ENCODE measurements at places on chromosomes 2 and 18.

DNA sequence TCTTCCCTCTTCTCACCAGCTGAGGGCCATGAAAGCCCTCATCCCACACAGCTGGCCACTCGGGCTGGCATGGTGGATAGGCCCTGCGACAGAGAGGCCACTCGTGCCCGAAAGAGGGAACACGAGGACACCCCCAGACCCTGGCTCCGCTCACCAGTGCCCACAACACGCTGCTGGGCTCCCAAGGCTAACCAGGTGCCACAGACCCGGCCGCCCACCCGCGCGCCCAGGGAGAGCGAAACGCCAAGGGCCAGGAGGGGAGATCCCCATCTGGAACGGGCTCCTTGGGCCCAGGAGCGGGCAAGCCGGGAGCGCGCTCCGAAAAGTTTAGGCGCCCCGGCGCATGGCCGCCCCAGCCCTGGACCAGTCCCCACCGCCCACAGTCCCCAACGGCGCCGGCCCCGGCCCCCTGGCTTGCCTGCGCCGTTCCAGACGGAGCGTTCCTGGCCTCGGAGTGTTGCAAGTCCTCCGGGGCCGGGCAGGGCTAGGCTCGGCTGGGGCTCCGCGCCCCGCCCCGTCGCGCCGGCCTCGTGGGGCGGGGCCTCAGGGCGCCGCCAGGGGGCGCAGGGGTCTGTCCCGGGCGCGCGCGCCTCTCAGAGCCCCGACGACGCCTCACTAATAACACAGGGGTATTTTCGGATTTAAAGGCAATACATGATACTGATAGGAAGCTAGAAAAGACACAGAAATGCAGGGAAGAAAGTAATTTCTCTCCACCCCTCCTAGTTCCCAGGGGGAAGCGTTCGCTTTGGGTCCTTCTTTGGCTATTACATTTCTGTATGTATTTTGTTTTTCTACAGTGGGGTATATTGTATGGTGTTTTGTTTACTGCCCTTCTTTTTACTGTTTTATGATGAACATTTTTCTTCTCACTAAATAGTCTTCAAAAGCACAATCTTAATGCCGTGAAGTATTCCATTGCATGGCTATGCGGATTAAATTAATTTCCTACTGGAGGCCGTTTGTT is at the start of gene TMBIM1:
Gene TMBIM1, minus strand, starts transcription at position 456 of the 967 bp plus-strand sequence. CDS start 10,362 bp downstream, outside the sequence.
- no peak for DNase-seq

GRCh38 chr2:45672138-45672537 is 20.7 kb downstream of the PRKCE start:
- no peak for DNase-seq

DNA sequence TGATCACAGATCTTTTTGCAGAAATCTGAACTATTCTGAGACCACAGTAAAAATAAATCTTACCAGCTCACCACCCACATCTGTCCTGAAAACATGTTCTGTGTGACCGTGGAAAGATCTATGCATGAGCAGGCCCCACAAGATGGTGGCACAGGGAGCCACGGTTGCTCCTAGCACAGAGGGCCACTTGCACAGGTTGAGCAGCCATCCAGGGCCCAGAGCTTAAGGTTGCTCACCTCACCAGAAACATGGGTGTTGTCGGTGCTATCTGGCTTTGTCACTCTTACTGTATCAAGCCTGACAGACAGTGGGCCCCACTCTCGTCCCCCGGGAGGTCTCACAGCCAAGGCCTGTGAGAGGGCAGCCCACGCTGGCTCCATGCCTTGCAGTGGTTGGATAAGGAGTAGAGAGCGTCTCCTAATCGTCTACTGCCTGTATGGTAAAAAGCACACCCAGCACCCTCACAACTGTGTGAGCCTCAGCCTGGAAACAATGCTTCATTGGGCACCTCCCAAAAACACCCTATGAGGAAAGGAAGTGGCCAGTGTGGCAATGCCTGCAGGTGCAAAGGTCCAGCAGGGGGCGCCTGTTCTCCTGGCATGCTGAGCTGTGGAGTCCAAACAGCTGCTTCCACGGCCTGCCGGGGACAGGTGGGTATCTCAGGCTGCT is 19.6 kb downstream of the TUBB6 start:
- DNase-seq: peak; percentile 21

GRCh38 chr2:76895469-76895868 is 626.7 kb downstream of the LRRTM4 start:
- DNase-seq: no peak

- no peak for DNase-seq
Measured at GRCh38 chr2:239346676-239347075, 54.1 kb downstream of the HDAC4 start.

- DNase-seq: no peak
Measured at GRCh38 chr2:207762146-207762545, 7.6 kb downstream of the FZD5 start.

DNA sequence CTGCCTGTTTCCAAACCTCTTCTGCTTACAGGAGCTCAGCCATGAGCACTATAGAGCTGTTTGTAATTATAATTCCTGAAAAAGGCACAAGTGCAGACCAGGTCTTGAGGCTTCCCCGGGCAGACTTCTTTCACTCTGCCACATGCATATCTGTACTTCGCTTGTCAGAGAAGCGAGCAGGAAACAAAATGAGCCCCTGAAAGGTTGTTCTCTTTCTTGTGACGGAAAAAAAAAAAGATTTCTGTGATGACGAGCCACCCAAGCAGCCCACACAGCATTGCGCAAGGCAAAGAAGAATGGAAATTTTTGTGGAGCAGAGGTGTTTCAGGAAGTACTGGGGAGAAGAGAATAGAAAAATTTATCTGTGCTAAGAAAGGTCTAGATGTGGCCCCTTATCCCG is 54.0 kb upstream of the LINC00305 start:
- no peak for DNase-seq

DNA sequence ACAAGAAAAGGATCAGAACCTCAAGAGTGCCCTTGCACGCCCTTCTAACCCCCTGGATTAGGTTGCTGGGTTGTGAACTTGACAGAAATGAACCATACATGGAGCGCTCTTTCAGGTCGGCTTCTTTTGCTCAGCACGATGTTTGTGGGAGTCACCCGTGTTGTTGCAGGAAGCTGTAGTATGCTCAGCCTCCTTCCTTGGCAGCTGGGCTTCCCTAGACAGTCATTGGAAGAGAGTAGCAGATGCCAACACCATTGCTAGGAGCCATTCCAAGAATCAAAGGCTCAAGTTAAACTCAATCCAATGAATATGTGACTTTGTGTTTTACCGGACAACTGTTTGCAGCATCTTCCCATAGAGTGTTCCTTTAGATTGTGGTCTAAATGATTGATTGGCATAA is 47.0 kb downstream of the RAB12 start:
- no peak for DNase-seq

- no peak for DNase-seq
Measured at GRCh38 chr2:164079258-164079657, 343.4 kb upstream of the FIGN start.

DNA sequence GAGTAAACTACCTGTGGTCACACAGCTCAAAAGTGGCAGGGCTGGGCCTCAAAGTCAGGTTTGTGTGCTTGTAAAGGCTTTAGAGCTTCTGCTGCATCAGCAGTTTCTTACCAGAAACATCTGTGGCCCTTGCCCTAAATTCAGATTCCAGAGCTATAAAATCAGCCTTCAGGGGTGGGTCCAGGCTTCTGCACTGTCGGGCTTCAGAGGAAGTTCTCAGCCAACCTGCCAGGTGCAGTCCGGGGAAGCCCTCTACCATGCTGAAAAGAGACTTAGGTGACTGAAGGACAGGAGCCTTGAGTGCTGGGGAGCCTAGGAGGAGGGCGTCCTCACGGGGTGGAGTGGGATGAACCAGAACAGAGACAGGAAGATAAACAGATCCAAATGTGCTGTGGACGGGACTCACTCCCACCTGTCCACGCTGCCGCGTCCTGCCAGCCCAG is 69.9 kb upstream of the HS6ST1 start:
- no peak for DNase-seq

DNA sequence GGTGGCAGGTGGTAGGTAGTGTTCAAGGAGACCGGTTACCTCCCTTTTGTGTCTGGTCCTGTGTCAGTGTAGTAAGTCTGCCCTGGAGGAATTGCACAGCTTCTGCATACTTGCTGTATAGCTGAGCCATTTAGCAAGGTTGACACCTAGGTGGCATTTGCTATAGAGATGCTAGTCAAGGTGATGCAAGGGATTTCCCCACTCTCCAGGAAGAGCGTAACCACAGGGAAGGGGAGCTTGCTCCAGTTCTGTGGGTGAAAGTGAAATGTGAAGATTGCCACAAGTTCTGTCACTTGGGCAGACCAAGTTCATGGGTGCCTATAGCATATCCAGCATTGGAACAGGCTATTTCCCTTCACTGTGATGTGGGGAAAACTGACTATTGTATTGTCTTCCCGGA is 28.1 kb downstream of the NAT8 start:
- no peak for DNase-seq

GRCh38 chr18:24341361-24341760 is 56.3 kb downstream of the OSBPL1A start:
- DNase-seq: no peak

- DNase-seq: no peak
Measured at GRCh38 chr2:160674146-160674750, 180.6 kb upstream of the RBMS1 start.

- DNase-seq: no peak
Measured at GRCh38 chr2:177942731-177943130, 129.8 kb downstream of the PDE11A start.

DNA sequence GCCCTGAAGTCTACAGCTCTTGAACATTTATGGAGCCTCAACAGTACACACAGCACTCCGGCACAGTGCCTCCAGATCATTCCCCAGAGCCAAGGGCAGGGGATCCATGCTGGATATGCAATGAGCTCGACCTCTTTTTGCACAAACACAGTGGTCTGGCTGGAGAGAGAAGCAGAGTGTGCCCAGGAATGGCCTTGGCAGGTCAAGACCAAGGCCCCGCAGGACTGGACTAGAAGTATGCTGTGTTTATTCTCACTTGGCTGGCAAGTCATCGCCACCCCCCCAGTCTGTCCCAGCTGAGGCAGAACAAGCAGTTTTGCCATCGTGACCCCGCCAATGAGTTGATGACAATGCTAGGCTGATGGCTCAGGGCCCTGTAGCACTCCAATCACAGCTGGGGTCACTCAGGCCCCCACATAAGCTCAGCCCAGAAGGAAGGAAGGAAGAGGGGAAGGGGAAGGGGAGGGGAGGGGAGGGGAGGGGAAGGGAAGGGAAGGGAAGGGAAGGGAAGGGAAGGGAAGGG is 212.1 kb downstream of the TTC32 start:
- DNase-seq: no peak

DNA sequence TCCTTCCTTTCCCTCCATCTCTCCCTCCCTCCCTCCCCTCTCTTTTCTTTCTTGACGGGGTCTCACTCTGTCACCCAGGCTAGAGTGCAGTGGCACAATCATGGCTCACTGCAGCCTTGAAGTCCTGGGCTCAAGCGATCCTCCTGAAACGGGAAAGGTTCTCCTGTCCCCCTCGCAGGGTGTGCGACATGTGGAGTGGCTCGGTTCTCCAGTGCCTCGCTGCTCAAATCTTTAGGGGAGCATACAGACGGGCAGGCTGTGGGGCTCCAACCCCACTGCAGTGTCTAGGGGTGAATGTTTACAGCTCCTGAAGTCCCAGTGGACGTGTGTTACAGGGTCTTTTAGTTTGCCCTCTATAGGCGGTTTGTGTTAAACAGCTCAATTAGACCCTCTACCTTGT is 74.0 kb downstream of the MEX3C start:
- no peak for DNase-seq

GRCh38 chr18:54222922-54223567 is 1.4 kb downstream of the MBD2 start:
- peak; percentile 36 for DNase-seq

DNA sequence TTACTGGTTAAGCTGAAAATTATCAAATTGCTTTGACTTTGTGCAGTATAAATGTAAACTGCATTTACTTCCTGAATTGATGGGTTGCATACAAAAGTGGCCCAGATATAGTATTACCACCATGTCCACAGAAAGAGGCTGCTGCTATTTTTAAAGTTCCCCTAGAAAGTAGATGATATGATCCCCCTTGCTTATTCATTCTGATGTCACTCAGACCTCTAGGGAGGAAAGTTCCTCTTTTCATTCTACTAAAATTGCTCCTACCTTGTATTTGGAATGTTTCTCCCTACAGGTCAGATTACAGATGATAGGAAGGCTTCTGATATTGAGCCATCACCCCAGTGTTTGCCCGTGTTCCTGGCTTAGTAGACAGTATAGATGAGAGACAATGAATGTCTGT is 247.6 kb upstream of the TNP1 start:
- DNase-seq: no peak

- no peak for DNase-seq
Measured at GRCh38 chr18:75173125-75173432, 35.9 kb downstream of the PTGR3 start.

DNA sequence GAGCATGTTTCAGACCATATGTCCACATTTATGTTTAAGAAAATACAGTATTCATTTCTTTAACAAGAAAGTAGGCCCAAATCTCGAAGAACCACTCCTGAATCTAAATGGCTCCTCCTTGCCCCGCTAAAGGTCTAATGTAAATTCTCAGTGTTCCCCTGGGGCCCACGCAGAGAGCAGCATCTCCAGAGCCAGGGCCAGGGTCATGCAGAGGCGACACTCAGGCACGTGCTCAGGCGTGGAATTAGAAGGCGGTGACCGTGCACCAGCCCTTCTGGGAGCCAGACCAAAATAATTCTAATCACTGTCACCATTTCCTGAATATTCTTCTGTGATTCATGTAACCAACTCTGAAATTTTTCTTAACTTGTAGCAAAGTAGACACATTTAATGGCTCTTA is 68.3 kb upstream of the MYT1L start:
- no peak for DNase-seq

GRCh38 chr2:6640621-6641015 is 225.1 kb downstream of the CMPK2 start:
- DNase-seq: no peak

- no peak for DNase-seq
Measured at GRCh38 chr2:120343100-120343432, 2.9 kb upstream of the INHBB start.

DNA sequence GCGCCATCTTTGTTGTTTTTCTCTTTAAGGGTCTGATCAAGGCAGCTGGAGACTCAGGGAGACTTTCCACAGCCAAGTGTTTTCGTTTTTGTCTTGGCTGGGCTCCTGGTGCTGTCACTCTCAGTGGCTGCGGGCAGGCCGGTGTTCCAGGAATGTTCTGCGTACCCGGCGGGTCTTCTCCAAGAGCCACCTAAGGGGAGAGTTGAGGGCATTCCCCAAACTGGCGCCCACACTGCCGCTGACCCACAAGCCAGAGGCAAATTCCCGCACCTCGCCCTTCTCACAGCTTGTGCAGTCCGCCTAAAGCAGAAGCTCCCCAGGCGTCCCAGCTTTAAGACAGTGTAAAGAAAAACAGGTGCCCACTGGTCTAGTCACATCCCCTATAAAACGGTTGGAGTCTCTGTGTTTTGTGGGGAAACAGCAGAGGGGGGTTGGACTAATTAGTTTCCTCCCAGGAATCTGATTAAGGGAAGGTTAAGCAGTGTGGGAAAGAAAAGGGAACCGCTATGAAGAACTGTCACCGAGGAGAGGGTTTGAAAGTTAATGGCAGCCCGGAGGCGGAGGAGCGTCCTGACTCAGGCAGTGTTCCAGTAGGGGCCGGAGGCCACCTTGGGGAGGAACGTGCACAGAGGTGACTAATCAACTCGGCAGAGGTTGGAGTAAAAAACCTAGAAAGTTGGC is 224.5 kb downstream of the SLC4A3 start:
- DNase-seq: no peak

- DNase-seq: no peak
Measured at GRCh38 chr2:199777916-199778315, 73.1 kb downstream of the FTCDNL1 start.

- DNase-seq: no peak
Measured at GRCh38 chr2:3598912-3599854, 4.3 kb downstream of the COLEC11 start.
